ENCODE measurements at places on chromosomes 2 and 18.

GRCh38 chr2:47221946-47222345, 66.8 kb upstream of the STPG4 start:
- no peak for DNase-seq

GRCh38 chr2:158973116-158973956, 4.9 kb downstream of the TANC1 start:
- DNase-seq = no peak

DNA sequence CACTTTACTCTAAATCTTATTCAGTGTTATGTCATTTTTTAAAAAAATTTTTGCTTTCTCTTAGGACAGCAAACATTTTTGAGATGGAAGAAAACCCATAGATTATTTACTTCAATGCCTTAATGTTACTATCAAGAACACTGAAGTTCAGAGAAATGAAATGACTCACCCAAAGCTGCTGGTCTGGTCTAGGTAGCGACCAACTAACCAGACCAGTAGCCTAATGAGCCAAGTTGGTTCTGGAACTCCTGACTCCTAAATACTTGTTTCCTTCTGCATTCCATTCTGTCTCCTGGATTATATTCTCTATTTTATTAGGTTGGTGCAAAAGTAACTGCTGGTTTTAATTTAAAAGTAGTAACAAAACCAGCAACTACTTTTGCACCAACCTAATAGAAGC, 35.4 kb downstream of the SLC8A1 start:
- no peak for DNase-seq

GRCh38 chr18:24341361-24341760, 56.3 kb downstream of the OSBPL1A start:
- DNase-seq = no peak

DNA sequence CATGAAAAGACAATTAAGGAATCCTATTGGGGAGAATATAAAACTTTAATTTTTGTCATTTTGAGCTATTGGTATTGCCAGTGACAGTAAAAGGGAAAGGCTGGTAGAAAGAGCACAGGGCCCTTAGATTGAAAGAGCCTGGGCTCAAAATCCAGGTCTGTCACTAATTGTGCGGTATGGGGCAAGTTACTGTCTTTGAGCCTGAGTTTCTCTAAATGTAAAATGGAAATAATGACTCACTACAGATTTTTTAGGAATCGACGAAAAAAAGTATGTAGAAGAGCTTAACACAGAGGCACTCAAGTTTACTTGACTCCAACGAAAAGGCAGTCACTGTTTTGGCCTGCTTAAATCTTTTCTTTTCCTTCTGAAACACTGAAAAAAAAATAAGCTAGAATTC, 7.0 kb downstream of the NDUFV2 start:
- no peak for DNase-seq

GRCh38 chr2:18903750-18904149, 314.4 kb upstream of the NT5C1B start:
- peak; percentile 3 for DNase-seq

DNA sequence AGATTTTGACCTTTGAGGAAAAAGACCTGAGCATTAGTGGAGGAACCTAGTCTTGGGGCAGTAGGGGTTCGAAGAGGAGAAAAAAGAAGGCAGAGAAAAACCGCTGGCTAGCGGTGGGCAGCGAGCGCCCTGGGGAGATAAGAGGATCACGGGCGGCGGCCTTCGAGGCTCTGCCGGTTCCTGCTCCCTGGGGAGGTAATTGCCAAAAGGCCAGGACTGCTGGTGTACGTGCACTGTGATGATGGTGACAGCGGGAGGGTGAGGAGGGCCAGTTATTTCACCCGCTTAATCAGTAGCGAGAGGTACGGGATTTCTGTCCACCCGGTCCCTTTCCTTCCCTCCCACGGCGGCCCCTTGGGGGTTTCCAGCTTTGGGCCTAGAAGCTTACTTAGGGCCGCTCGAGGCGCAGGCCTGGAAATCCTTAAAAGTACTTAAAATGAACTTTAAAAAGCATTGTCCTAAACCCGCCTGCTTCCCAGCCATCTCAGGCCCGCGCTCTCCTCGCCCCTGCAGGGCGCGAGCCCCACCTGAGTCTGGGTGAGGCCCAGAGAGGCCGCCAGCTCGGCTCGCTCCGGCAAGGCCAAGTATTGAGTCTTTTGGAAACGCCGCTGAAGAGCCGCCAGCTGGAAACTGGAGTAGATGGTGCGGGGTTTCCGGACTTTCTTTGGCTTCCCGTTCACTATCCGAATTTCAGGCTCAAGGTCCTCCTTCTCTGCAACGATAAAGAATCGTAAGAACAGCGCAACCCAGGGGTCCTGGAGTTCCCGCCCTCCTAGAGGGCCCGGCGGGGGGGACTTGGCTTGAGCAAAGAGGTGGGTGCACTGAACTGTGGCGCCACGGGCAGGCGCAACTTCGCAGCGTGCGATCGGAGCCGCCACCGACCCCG, 1.5 kb downstream of the DLX2 start:
- no peak for DNase-seq

DNA sequence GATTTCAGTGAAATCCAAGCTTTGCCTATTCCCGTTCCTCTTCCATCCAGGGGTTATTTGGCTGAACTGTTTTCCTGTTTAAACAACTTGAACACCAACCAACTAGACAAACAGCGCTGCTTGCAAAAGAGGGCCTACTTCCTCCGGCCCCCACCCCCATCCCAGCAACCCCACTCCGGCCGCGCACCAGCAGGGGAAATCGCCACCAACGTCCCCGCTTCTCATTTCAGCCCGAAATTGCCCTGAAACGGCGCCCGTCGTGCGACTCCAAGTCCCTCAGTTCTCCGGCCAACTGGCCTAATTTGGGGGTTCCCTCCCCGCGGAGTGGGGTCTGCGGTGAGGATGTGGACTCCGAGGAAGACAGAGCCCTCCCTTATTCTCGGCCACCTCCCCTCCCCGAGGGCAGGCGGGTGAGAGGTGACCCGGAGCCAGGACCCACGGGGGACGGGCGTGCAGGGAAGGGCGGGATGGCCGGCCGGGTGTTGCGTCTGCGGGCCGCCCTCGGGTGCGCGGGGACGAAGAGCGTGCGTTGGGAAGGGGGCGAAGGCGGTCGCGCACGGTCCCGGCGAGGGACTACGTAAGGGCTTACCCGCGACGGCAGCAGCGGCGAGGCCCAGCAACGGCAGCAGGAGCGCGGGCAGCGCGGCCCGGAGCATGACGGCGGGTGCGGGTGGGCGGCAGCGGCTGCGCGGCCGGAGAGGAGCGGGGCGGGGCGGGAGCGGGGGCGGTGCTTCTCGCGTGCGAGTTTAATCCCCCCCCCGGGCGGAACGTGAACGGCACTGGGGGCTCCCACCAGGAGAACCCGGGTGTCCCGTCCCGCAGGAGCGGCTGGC, at the start of gene CD302:
TSS of gene CD302 (minus strand) at position 666 of the 833 bp plus-strand sequence. CDS start at position 656, 10 bp downstream.
- DNase-seq = peak; percentile 15

DNA sequence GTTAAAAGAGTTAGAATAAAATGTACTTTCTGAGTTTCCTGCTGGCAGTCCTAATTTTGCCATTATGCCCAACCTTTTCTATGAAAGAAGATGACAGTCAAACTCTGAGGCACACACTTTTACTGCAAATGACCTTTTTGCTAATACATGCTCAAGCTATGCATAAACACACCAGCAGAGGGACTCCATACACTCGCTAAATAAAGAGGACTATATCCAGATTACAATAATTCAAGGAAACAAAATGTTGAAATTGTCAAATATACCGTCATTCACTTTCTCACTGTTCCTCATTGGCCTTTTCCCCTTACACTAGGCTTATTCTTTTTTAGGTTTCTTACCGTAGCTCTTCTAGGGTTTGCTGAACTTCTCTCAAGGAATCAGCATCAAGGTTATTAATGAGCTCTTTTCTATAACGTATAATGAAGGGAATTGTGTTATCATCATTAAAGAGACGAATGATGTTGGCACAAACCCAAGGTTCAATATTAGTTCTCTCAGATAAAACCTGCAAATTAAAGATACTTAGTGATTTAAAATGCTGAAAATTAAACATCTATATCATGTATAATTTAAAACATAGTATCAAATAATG, 25.7 kb downstream of the SRBD1 start:
- peak; percentile 4 for DNase-seq

GRCh38 chr2:127355407-127356008, 32.3 kb downstream of the MAP3K2 start:
- no peak for DNase-seq

- DNase-seq = no peak
Observed at GRCh38 chr2:23705771-23706612, 220.9 kb downstream of the ATAD2B start.

- no peak for DNase-seq
Observed at GRCh38 chr2:21770787-21771186, 647.0 kb downstream of the TDRD15 start.

DNA sequence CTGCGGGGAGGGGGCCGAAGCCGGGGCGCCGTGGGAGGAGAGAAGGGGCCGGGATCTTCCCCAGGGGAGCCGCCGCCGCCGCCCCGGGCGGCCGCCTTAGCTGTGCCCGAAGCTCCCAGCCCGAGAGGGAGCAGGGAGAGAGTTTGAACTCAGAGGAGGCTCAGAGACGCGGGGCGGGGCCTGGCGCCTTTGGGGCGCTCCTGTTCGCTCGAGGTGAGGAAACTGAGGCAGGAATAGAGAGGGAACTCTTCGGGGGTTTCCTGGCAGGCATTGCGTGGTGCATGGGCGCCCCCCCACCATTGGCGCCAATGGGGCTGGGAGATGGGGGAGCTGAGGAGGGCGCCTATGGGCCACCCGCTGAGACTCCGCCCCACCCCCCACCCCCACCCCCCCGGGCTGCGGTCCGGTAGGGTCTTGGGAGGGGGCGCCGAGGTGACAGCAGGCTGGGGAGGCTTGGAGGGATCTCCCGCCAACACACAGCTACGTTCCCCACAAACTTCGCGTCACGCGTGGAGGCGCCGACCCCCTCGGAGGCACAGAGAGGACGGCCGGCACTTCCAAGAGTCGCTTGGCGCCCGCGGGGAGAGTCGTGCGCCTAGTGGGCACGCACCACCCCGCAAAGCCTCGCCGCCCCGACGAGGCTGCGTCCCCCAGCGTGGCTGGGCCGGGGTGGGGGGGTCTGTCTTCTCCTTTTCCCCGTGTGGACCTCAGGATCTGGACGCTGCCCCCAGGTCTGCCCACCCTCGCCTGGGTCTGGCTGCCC, 680 bp downstream of the CTDSP1 start:
- DNase-seq = no peak

GRCh38 chr2:18342901-18343300, 217.6 kb downstream of the RDH14 start:
- DNase-seq = no peak

DNA sequence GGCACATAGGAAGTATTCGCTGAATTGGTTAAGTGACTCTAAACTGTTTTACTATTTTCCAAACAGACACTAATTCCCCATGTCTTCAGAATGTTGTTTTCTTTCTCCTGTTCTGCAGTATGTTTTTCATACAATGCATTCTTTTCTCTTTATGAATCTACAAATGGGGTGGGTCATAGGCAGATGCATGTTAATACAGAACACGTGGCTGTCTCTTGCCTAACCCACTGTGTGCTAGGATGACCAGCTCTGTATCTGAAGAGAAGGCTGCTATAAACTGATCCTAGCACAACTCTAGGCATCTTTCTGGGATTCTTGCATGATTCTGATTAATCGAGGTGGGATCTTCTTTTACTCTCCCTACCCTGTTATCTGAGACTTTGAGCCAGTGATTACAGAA, 826.0 kb downstream of the PLCL1 start:
- DNase-seq = no peak

GRCh38 chr2:157895531-157895930, 19.4 kb upstream of the ACVR1 start:
- no peak for DNase-seq

- no peak for DNase-seq
Observed at GRCh38 chr2:147937744-147938349, 82.7 kb downstream of the ORC4 start.

- no peak for DNase-seq
Observed at GRCh38 chr2:128315122-128315828, 3.4 kb downstream of the HS6ST1 start.

- DNase-seq = no peak
Observed at GRCh38 chr2:70089220-70089982, 2.1 kb downstream of the PCBP1 start.

DNA sequence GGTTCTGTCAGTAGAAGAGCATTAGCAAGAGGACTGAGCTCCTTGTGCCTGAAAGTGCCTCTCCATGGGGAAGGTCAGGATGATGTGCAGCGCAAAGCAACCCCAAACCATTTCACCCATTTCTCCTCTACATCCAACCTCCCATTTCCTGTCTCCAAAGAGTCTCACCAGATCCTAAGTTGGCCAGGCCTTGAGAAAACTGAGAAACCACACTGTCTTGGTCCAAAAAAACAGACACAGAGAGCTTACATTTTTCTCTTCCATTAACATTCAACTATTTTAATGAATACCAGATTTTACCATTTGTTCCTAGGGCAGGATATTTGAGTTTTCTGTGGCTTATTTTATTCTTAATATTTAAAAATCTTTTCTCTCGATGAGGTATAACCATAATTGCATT, 195.0 kb downstream of the EPHA4 start:
- DNase-seq = no peak

GRCh38 chr18:10145546-10145945, 231.7 kb downstream of the VAPA start:
- DNase-seq = no peak

GRCh38 chr2:187215532-187216240, 232.4 kb downstream of the CALCRL start:
- DNase-seq = no peak

- DNase-seq = no peak
Observed at GRCh38 chr2:19900931-19901441, 797 bp downstream of the TTC32 start.

DNA sequence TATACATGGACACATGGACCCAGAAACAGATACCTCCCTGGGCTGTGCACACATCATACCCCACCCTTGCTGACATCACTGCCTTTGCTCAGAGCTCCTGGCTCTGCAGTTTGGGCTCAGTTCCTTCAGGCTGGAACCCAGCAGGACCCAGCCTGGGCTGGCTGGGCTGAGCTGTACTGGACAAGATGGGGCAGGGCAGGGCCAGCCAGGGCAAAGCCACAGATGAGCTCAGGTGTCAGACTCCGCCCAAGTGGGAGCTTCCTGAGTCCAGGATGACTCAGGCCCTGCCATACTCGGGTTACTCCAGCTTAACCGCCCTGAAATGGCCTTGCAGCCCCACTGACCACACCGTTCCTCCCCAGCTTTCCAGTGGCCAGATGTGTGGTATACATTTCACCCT, 284.9 kb downstream of the OSR1 start:
- DNase-seq = no peak

DNA sequence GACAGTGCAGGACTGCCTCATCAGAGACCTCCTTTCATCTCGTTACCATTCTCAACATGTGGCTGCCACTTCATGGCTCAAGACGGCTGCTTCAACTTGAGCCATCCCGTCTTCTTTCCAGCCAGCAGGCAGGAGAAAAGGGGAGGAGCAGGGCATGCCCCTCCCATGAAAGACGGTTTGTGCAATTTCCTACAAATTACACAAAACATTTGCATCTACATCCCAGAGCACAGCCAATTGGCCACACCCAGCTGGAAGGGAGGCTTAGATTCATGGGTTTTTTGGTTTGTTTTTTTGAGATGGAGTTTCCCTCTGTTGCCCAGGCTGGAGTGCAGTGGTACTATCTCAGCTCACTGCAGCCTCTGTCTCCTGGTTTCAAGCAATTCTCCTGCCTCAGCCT, 11.8 kb downstream of the UCN start:
- DNase-seq = no peak
